Endothelial cell (in vitro differentiated cells): ENCODE measurements at places on chromosomes 6 and 20.

DNA sequence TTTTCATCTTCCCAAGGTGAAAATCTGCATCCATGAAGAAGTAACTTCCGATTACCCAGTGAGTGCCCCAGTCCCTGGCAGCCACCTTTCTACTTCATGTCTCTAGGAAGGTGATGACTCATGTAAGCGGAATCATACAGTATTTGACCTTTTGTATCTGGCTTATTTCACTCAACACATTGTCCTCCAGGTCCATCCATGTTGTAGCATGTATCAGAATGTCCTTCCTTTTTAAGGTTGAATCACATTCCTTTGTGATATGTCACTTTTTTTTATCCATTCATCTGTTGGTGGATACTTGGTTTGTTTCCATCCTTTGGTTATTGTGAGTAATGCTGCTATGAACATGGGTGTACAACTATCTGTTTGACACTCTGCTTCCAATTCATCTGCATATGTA is 176.3 kb upstream of the CDYL start:
- no peak for DNase-seq

- DNase-seq: no peak
These were observed 11.0 kb upstream of the BLOC1S5 start for GRCh38 chr6:8075185-8075584.

GRCh38 chr6:163954088-163954775 is 539.7 kb downstream of the QKI start:
- DNase-seq: no peak

- DNase-seq: no peak
These were observed 25.0 kb upstream of the POPDC3 start for GRCh38 chr6:105204768-105205167.

DNA sequence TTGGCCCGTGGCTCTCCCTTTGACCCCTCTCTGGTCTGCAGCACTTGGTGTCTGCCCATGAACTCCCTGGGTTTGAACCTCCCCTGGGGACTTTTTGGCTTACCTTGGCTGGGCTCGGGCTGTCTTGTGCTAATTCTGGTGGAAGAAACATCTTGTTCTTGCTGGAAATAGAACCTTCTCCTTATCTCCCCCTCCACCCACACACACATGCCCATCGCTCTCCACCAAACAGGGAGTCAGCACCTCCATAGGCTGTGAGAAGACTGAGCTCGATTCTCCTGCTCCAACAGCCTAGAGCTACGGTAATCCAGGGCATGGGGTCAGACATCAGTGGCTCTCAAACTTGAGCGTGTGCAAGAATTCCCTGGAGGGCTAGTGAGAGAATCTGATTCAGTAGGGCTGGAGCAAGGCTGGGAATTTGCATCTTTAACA is 114.4 kb upstream of the SLC22A23 start:
- no peak for DNase-seq

DNA sequence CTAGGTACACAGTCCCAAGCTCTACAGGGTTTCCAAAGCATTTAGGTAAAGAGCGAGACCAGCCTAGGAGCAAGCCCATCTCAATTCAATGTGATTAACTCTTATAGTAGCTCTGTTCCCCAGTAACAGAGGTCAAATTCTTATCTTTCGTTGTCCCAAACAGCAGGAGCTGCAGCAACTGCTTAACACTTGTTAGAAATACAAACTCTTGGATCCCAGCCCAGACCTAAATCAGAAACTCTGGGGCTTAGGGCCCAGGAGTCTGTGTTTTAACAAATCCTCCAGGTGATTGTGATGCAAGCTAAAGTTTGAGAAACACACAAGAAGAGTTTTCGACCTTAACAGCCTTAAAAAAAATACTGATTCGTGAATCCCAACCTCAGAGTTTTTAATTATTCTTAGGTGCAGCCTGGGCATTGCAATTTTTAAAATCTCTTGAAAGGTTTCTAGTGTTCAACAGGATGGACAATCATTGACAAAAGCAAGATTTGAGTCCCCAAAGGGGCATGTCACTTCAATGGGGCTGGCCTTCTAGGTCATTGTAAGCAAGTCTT is 127.4 kb upstream of the HCRTR2 start:
- no peak for DNase-seq

DNA sequence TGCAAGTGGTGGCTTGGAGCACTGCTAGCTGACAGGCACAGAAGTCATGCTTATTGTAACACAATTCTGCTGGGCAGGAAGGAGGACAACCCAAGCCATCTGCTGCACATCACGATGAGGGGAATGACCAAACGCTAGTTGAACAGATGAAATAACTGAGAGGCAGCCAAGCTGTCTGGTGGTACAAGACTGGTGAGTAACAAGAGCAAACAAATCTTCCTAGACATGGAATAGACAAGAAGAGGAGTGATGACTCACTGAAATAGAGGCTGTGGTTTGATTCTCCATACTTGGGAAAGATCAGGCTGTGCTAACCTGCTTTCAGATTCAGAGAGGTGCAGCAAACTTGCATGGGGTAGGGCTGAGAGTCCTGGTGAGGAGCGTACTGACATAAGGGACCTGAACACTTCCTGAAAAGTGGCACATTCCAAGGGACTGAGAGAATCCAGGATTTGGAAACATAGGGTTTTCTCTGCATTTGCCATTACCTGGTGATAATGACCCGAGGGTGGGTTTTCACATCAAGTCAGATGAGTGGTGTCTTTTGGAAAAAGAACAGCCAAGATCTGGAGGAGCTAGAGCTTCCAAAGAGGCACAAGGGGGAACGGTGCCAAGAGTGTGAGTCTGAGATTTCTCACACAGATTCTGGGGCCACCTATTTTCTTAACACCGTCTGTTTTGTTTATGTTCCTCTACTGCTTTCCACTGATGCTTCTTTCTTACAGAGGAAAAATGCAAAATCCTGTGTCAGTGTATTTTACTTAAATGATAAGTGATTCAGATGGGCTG is 60.0 kb downstream of the PRL start:
- DNase-seq: no peak
